ENCODE measurements at places on chromosomes 3 and 15.

DNA sequence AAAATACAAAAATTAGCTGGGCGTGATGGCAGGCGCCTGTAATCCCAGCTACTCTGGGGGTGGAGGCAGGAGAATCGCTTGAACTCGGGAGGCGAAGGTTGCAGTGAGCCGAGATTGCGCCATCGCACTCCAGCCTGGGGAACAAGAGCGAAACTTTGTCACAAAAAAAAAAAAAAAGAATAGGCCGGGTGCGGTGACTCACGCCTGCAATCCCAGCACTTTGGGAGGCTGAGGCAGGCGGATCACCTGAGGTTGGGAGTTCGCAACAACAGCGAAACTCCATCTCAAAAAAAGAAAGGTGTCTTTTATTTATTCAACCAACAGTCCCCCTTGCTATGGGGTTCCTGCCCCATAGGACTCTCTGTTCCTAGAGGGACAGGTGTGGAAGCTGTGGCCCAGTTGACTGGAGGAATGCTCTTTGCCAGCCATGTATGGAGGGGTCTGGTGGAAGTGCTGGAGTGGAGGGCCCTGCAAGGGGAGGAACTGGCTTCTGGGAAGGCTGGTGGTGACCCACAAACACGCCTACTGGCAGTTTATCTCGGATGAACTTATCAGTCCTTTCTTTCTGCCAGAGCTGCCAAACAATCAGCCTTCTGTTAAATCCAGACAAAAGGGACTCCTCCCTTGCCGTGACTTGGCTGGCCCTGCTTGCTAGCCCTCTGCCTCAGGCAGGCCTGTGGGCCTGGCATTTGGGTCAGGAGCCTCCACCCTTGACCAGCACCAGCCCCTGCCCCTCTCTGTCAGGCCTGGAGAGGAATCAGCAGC is 4.6 kb upstream of the DAG1 start:
- DNase-seq: no peak

- no peak for DNase-seq
Observed at GRCh38 chr3:187198490-187198889, 1.2 kb downstream of the RTP1 start.

DNA sequence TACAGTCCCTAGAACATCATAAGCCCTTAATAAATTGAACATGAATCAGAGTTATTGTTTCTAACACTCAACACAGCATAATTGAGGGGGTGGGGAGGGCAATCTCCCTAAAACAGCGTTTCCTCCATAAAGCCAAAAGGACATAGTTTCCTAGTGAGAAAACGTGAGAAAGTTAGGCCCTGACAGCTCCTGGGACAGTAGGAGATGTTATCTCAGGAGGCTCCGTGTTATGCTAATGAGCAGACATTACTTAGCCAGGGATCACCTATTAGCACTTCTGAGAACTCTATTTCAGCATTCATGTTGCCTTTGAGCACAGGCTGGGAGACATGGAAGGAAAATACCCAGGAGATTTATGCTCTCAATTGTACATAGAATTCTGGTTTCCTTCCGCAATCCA is 229.1 kb upstream of the ADAMTS9 start:
- no peak for DNase-seq

DNA sequence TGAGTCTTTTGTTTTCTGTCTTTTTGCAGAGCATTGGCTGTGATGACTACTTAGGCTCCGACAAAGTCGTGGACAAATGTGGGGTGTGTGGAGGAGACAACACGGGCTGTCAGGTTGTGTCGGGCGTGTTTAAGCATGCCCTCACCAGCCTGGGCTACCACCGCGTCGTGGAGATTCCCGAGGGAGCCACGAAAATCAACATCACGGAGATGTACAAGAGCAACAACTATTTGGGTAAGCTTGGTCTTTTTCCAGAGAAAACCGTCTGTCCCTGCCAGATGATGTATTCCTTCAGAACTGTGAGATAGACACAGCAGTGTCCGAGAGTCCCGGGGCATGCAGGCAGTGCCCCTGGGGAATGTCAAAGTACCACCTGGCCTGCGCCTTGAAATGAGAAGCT is 149.9 kb upstream of the NR2E3 start:
- DNase-seq: no peak

DNA sequence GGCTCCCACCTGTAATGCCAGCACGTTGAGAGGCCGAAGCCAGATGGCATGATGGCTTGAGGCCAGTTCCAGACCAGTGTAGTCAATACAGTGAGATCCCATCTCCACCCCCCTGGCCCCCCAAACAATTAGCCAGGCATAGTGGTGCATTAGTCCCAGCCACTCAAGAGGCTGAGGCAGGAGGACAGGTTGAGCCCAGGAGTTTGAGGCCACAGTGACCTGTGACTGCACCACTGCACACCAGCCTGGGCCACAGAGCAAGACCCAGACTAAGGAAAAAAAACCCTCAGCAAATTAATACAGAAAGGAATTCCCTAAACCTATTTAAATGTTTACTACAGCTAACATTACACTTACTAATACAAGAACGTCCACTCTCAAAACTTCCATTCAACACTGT is 424.6 kb downstream of the SHQ1 start:
- no peak for DNase-seq

DNA sequence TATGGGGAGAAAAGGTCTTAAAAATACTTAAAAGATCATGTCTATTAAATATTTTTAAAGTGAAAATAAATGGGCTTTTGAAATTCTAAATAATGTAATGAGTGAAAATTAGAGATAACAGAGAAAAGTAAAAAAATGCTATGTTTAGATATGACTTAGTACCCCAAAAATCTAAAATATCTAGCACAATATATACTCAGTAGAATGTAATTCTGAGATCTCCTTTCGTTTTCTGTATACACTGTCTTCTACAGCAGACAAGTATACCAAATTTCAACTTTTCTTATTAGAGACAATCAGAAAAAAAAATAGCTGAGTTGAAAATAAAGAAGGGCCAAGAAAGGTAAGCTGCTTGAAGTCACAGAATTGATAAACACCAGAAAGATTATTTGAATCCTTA is 140.8 kb downstream of the ADAM10 start:
- DNase-seq: no peak

DNA sequence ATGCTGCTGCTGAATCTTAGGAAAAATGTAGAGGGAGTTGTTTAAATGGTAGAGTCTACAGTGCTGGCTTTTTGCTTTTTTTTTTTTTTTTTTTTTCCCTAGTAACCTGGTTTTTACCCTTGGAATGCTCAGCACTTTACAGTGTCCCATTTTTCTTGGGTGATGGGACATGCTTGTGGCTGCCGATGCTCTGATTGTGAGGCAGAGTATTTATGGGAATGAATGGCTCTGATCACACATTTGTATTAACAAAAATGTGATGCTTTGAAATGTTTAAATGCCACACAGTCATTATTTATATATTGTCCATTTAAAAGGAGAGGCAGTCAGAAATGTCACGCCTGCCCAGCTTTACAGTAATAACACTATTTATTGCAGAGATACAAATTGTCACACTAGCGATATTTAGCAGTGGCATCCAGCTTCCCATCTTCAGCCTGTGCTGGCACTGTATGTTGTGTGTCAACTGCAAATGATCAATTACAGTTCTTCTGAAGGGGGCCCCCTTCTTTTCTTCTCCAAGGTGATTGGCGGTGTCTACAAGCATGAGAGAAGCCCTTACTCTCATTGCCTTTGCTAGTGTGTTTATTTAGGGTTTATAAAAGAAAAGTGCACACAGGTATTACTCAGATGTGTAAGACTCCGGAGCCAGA is 30.9 kb upstream of the IGF1R start:
- no peak for DNase-seq

- no peak for DNase-seq
Observed at GRCh38 chr15:63256433-63257274, 20.8 kb upstream of the APH1B start.

GRCh38 chr3:31010491-31010890 is 116.0 kb upstream of the GADL1 start:
- no peak for DNase-seq

DNA sequence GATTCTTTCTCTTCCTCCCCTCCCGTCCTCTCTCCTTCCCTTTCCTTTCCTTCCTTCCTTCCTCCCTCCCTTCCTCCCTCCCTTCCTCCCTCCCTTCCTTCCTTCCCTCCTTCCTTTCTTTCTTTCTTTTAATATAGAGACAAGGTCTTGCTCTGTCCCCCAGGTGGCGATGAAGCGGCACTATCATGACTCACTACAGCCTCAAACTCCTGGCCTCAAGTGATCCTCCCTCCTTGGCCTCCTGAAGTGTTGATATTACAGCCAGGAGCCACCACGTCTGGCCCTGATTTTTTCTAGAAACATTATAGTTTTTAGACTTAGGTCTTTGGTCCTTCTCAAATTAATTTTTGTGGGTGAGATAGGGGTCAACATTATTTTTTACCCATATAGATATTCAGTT is 15.5 kb downstream of the GRM2 start:
- no peak for DNase-seq

DNA sequence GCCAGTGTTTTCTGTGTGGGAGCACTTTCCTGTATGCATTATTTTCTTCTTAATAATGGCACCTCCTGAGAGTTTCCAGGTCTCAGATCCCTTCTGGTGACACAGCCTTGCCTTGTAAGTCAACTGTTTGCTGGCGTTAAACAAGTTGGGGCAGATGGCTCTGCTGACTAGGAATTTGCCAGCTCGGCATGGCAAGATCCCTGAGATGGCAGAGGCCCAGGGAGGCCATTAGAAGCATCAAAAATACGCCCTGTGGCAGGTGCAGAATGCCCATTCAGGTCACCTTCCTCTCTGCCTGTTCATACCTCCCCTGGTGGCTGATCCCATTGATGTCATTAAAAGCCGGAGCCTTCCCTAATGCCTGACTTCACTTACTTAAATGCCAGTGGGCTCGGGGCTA is 320.9 kb upstream of the CTDSPL start:
- no peak for DNase-seq

Data from HEK293T (cell line).